Vagina (tissue), 2 donors: ENCODE measurements at places on chromosomes 5 and 9. TPM values are rescaled to one million over a fixed set of nuclear protein-coding genes. Genes with fewer than 3 reads are reported as not detected.

The ICE1 gene
- total RNA-seq = 23.1 TPM

The PCDHB2 gene
- total RNA-seq = 3.4 TPM

The EQTN gene
- not detected for total RNA-seq

The FCN2 gene
- total RNA-seq = not detected

DNA sequence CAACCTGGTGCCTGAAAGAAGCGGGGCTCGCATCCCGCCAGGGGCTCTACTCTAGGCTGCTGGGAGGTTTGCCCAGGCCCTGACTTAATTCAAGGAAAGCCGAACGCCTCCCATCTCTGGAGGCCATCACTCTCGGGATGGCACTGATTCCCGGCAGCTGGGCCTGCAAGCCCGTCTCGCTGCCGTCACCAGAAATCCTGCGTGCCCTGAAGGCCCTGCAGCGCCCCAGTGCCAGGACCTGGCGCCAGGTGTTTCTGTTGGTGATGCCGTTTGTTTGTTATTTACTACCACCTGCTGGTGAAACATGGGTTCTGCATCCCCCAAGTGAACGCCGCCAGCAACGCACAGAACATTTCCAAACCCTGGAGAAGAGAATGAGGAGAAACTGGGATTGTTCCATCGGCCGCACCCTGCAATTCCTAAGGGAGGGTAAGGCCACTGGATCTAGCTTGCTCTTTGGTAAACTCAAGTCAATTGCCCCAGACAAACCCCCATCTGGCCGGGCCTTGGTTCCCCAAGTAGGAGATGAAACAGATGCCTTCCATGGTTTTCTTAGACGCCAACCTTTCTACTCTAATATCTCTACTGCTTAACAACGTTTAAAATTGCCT is 77.9 kb downstream of the AK8 start:
- DNase-seq = peak; percentile 81

- DNase-seq = no peak
Measured at GRCh38 chr9:123960965-123961364, 31.0 kb upstream of the DENND1A start.

GRCh38 chr5:62662521-62662920 is 83.9 kb downstream of the LRRC70 start:
- DNase-seq = no peak

DNA sequence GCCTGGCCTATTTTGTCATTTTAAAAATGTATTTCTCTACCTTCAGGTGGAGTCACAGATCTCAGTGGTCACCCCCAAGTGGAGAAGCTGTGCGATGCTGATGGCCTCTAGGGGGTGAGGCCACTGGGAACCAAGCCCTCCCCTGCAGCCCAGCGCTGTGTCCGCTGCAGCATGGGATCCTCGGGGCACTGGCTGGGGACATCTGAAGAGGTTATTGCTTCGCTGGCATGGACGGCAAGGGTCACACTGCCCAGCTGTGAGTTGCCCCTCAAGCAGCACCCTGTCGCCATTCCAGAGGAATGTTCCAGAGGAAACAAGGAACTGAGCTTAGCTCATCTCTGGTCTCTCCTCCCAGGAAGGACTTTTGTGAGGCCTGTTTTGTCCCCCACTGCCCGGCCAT is 119.6 kb upstream of the S1PR3 start:
- DNase-seq = no peak
